Stimulated activated CD8-positive, alpha-beta memory T cell treated with anti-CD3 and anti-CD28 coated beads, Interleukin-4, amount 100 ng/mL, for 1 hour (primary cell): ENCODE measurements at places on chromosomes 12 and 14.

DNA sequence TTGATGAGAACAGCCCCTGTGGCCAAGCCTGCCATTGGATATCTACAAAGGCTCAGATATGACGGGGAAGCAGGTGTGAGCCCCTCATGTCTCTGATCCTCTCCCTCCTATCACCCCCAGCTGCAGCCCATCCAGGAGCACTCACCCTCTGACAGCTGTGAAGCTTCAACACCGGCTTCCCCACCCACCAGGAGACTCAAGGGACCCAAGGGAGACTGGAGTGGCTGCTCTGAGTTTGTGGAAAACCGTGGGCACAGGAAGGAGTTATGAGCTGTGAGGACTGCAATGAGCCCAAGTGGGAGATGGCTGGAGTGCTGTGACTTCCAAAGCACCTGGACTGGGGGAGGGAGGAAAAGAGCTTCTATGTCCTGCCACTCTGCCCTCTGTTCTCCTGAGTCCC lies 7.9 kb downstream of the IFI27L2 start:
- no peak for DNase-seq

- DNase-seq, result no peak
Measured at GRCh38 chr12:93894391-93895088, 217.4 kb downstream of the CRADD start.

DNA sequence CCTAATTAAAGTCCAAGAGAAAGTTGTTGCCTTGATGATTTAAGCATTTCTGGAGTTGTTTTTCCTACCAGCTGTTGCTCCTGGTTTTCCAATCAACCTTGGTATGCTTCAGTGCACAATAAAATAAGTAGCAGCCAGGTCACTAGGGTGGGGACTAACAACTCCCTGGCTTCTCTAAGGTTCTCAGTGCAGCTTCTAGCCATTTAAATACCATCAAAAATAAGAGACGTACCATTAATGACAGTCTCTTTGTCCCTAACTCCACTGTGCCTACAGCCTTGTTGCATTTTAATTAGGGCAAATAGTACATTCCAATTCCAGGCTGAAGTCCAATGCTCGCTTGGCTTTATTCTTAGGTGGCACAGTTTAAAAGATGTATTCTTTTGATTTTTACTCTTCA lies 11.8 kb downstream of the STON2 start:
- no peak for DNase-seq

- no peak for DNase-seq
Measured at GRCh38 chr12:22538311-22538710, 6.0 kb downstream of the C2CD5 start.

- no peak for DNase-seq
Measured at GRCh38 chr12:131153956-131154355, 200.2 kb downstream of the ADGRD1 start.

GRCh38 chr12:50765095-50765911 lies 1.4 kb downstream of the ATF1 start:
- peak; percentile 24 for DNase-seq

GRCh38 chr12:116144384-116144783 lies 133.1 kb downstream of the MED13L start:
- DNase-seq, result no peak
